ENCODE measurements at places on chromosomes 3 and 15.

DNA sequence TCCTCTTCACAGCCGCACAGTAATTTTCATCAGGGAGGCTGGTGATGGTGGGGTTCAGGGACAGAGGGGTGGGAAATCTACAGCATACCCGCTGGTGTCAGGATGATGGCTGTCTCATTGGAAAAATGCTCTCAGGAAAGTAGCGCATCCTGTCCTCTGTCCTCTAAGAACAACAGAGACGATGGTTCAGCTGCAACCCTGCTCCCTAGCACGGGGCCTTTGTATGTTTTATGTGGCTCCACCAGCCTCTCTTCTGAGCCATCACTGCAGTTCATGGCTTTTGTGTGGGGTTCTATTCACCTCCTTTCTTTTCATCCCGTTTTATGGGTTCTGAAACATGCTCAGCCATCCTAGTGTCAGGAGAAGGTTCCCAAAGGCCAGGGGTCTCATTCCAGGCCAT is 68.9 kb downstream of the EPHB1 start:
- no peak for DNase-seq

GRCh38 chr15:77901921-77902750 is 175.4 kb downstream of the TBC1D2B start:
- no peak for DNase-seq

DNA sequence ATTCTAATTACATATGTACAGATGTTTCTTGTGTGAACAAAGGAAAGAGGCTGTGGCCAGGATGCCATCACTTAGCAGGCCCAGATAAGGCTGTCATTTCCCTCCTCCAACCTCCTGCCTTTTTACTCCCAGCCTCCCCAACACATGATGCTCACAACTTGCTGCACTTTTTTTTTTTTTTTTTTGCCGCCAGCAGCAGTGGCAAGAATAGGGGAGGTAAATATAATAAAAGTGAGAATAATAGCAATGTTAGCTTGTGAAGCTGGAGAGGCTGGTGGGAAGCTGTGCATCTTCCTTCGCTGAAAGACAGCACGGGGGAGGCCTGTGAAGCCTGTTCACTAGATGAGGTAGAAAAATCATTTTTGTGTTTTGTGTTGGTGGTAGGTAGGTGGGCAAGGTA is 42.5 kb upstream of the MYO5C start:
- DNase-seq, result no peak

DNA sequence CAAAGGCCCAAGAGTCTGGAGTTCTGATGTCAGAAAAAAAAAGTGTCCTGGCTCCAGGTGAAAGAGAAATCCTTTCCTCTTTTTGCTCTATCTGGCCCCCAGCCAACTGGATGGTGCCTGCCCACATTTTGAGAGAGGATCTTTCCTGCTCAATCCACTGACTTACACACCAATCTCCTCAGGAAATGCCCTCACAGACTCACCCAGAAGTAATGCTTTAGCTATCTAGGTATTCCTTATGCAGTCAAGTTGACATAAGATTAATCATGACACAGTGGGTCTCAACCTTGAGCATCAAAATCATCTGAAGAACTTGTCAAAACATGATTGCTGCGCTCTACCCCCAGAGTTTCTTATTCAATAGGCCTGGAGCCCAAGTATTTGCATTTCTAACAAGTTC is 31.2 kb downstream of the STRIT1 start:
- DNase-seq, result no peak

GRCh38 chr15:62644889-62645742 is 397.4 kb upstream of the TPM1 start:
- DNase-seq, result no peak

DNA sequence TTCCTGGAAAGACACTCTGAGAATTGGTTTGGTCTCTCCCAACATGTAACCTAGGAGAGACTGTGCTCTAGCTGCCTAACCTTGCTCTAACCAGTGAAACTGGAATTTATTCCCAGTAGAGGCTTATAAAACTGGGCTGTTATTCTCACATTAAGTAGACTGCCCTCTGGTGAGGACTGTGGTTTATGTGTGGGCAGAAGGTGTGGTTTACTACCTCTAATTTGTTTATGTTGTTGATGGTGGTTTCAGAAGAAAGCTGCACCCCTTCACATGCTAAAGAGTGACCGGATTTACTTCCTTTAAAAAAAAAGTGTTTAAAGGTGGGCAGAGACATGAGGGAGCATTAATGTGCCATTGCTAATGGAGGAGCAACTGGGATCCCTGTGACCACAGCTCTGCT is 273.2 kb downstream of the MECOM start:
- no peak for DNase-seq

DNA sequence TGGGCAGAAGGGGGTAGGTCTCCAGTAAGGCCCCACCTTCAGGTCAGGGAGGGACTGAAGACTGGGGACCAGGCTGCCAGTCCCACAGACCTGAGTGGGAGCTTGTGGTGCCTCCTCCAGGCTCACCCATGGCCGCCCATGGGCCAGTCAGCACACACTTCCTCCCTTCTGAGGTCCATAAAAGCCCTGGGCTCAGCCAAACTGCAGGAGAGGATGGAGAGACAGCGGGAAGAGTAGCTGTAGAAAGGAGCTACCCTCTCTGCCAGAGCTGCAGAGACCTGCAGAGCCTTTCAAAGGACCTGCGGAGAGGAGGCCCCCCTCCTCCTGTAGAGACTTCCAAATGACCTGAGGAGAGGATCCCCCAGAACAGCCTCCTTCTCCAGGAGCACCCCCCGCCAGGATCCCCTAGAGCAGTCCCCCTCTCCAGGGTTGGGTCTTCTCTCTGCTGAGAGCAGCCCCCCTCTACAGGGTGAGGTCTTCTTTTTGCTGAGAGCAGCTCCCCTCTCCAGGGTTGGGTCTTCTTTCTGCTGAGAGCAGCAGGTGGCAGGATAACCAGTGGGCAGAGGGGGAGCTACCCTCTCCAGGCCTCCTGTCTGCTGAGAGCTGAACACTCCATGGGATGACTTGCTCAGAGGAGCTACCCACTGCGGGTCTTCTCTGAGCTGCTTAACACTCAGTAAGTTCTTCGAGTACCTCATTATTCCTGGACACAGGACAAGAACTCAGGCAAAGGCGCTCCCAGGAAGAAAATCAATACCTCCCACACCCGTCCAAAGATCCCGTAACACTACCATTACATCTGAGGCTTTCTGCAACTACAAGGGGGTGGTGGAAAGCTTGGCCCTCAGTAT is 5.0 kb upstream of the SKIC8 start:
- no peak for DNase-seq

All from skin of body (tissue), 3 donors.